Smooth muscle cell of the umbilical artery (primary cell): ENCODE measurements at places on chromosomes 6 and 20. TPM values are rescaled to one million over a fixed set of nuclear protein-coding genes. Genes with fewer than 3 reads are reported as not detected.

SPATA25 gene
- total RNA-seq = 1.1 and 2.1 TPM in 2 replicates

VWA7 gene
- 0.09 TPM in 1 of 2 replicates, not detected in the other for total RNA-seq

HLA-G gene
- total RNA-seq = not detected in 2 replicates

ARMC12 gene
- total RNA-seq = 0.30 and 0.42 TPM in 2 replicates

TMEM217 gene
- 1.2 and 2.2 TPM in 2 replicates for total RNA-seq

HTR1B gene
- total RNA-seq = under 0.01 and 2.7 TPM in 2 replicates

VTA1 gene
- 46.9 and 72.2 TPM in 2 replicates for total RNA-seq

MOG gene
- not detected in 2 replicates for total RNA-seq

CD109 gene
- 22.0 and 58.7 TPM in 2 replicates for total RNA-seq

BFSP1 gene
- total RNA-seq = 1.0 and 3.6 TPM in 2 replicates

MAN1A1 gene
- 77.1 and 170 TPM in 2 replicates for total RNA-seq

SLC17A3 gene
- total RNA-seq = not detected in 2 replicates

RFX6 gene
- not detected in 2 replicates for total RNA-seq

BEND3 gene
- 1.2 and 5.5 TPM in 2 replicates for total RNA-seq

PDE7B gene
- 18.7 and 35.3 TPM in 2 replicates for total RNA-seq

PRPF6 gene
- total RNA-seq = 58.2 and 72.9 TPM in 2 replicates
